Omental fat pad (tissue), 4 donors: ENCODE measurements at places on chromosomes 2 and 18. TPM values are rescaled to one million over a fixed set of nuclear protein-coding genes. Genes with fewer than 3 reads are reported as not detected.

GRCh38 chr2:112494828-112495227 lies 12.9 kb downstream of the TTL start:
- no peak for DNase-seq

ADAM23 gene
- 3.7 TPM for total RNA-seq

GRCh38 chr2:127670055-127670956 lies 5.0 kb downstream of the LIMS2 start:
- DNase-seq, result no peak

- no peak for DNase-seq
These were observed 37.6 kb downstream of the LRP2 start for GRCh38 chr2:169324581-169325260.

COL3A1 gene
- total RNA-seq, result 120 TPM

ANKRD30BL gene
- not detected for total RNA-seq

DNA sequence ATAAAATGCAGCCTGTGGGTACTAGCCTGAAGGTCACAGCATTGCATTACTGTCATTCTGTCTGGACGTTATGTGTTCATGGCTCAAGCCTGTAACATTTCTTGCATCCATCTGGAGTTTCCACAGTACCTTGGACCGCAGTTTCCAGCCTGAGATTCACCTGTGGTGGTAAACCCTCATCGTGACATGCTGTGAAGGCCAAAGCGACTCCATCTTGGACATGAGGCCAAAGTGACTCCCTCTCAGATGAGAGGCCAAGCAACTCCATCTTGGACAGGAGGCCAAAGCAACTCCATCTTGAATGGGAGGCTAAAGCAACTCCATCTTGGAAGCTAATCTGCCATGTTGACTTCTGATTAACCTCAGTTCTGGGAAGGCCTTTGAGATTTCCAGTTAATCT lies 257.7 kb upstream of the MYT1L start:
- DNase-seq, result no peak

DLGAP1 gene
- 5.7 TPM for total RNA-seq

GRCh38 chr2:111688482-111688881 lies 195.5 kb downstream of the ANAPC1 start:
- no peak for DNase-seq
